ENCODE measurements at places on chromosomes 1 and 21.

- DNase-seq: no peak
Observed at GRCh38 chr1:206047271-206047670, 5.7 kb upstream of the RHEX start.

- no peak for DNase-seq
Observed at GRCh38 chr1:3419415-3420204, 34.9 kb upstream of the ARHGEF16 start.

DNA sequence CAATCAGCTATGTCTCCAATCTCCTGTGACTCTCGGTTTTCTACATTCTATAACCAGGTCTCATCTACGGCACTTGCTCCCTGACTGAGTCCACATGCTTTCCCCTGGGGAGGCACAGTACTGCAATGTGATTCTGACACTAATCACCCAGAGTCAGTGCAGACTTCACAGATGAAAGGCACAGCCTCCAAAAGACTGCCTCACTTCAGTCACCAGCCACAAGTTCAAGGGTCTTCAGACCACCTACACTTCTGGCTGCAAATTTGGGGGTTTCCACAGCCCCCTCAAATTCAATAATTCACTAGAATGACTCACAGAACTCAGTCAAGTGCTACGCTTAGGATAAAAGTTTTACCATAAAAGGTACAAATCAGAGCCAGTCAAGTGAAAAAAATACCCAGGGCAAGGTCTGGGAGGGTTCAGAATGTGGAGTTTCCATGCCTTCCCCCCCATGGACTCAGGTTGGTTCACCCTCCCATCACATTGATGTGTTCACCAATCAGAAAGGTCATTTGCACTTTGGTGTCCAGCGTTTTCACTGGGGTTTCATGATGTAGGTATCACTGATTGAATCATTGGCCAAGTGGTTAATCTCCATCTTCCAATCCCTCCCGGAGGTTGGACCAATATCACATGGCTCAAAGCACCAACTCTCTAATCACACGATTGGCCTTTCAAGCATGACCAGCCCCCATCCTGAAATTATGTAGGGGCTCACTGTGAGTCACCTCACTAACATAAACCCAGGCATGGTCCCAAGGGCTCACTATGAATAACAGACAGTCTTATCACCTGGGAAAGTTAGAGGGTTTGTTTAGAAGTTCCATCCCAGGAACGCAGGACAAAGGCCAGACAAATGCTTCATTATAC, 182.9 kb upstream of the CAMK1G start:
- DNase-seq: no peak

GRCh38 chr1:230104395-230105244, 37.6 kb downstream of the GALNT2 start:
- DNase-seq: peak; percentile 73

DNA sequence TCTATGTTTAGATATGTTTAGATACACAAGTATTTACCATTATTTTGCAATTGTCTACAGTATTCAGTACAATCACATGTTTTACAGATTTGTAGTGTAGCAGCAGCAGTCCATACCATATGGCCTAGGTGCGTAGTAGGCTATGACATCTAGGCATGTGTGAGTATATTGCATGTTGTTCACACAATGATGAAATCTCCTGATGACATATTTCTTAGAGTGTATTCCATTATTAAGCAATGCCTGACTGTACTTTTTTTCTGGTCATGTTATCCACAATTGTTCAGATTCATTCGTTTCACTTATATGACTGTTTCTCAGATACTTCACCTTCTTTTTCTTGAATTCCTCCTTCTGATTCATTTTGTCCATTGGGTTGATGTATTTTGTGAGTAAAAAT, 9.9 kb upstream of the BACE2 start:
- no peak for DNase-seq

DNA sequence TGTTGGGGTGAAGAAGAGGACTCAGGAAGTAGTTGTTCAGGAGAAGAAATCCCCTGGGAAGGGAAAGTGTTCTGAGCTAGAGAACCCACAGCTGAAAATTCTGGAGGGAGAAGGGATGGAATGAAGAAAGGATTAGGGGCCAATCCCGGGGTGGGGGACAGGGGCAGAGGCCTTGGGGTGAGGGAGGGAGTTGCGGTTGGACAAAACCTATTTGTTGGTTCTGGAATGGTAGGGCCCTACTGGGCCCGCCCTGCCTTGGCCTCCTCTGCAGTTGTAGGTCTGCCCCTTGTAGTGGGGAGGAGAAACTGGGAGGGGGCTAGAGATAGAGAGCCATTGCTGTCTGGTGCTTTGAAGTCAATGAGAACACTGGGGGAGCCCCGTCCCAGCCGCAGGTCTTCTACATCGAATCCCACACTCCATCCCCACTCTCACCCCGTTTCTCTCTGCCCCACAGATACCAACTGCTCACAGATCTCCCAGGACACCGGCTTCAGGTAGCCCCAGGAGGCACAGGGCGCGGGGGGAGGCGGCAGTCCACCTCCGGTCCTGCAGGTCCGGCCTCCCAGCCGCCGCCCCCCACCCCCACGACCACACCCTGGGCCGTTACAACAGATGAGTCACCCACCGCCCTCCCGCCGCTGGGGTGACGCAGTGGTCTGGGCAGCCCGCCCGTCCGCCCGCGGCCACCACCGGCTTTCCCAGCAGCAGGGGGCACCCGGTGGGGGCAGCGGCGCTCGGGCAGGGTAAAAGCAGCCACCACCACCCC, 1.1 kb downstream of the TAGLN2 start:
- peak; percentile 84 for DNase-seq

- DNase-seq: no peak
Observed at GRCh38 chr1:10851024-10852013, 54.9 kb upstream of the CASZ1 start.

GRCh38 chr1:200180821-200181220, 153.3 kb downstream of the NR5A2 start:
- DNase-seq: no peak

GRCh38 chr1:228058949-228059633, 23.4 kb upstream of the ARF1 start:
- DNase-seq: no peak

DNA sequence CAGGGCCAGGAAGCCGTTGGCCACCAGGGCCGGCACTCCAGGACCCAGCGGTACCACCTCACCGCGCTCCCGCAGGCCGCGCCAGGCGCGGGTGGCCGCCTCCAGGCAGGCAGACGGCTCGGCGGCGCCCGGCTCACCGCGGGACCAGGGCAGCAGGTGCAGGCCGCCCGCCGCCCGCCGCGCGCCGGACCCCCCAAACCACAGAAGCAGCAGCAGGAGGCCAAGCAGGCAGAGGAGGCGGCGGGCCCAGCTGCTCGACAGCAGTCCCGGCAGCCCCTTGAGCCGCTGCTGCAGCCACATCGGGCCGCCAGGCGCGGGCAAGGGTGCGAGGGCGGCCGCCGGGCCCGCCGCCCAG, 312 bp downstream of the KIAA2013 start:
- no peak for DNase-seq

DNA sequence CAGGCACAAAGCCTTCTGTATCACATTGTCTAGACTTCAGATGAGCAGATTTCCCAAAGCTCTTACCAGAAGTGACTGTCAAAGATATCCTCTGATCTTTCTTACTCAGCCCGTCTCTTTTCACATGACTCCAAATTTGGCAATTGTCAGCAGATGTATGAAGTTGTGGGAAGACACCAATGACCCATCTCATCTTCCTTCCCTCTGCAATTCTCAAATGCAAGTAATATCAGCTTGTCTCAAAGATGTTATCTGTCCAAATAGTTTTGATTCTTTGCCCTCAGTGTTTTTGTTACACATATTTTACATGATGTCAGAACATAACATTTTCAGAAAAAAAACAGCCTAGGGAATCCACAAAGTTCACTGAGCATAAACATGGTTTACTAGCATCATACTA, 45.1 kb upstream of the RGS2 start:
- DNase-seq: no peak

DNA sequence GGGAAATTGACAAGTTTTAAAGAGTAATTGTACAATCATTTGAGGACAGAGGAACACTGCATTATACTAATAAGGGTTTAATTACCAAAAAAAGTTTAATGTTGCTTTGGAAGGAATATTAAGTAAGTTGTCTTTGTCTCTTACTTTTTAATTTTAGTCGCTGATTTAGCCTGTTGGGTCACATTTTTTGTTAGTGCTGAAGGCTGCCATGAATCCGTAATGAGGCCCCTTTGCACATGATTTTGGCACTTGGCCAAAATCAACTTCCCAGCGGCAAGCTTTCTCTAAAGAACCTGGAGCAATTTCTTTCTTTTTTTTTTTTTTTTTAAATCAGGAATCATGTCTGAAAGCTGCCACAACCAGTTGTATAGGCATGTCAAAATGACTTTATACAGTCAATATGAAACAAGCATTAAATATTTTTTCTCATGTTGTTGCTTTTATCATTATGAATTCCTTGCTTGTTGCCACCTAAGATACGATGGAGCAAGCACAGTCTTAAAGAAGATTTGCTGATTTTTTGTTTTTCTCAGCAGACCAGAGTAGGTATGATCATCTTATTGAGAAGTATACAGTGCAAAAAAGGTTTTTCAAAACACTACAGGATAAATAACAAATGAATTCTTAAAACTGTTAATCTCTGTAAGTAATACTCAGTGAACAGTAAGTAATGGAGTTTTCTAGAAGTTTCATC, 690.4 kb downstream of the USP25 start:
- no peak for DNase-seq

- DNase-seq: peak; percentile 34
Observed at GRCh38 chr1:234602334-234603220, 7.4 kb downstream of the IRF2BP2 start.

DNA sequence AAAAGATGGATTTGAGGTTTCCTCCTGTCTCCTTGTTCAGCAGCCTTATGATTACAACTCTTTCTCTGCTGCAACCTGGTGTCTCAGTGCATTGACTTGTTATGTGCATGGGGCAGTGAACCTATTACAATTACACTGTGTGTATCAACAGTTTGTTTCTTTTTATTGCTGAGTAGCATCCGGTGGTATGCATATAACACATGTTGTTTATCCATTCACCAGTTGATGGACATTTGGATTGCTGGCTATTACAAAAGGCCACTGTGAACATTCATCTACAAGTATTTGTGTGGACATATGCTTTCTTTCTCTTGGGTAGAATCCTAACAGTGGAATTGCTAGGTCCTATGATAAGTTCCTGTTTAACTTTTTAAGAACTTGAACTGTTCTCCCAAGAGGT, 65.9 kb downstream of the FMO4 start:
- no peak for DNase-seq

GRCh38 chr1:19164274-19165015, 45.6 kb downstream of the UBR4 start:
- peak; percentile 43 for DNase-seq

DNA sequence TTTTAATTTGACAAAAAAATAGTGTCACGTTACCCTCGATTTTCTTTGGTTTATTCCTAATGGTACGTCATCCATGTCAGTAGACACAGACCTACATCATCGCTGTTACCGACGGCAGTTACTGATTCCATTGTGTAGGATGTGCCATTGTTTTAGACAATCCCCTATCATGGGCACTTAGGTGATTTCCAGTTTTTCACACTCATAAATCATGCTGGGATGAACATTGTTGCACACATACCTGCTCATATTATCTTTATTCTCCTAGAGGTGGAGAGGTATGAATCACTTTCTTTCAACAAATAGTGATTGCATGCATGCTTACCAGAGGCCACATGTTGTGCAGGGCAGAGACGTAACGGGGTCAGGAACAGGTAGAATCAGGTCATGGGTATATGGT, 79.7 kb upstream of the EFHD2 start:
- DNase-seq: no peak

GRCh38 chr1:46653405-46653958, 14.7 kb downstream of the ATPAF1 start:
- no peak for DNase-seq

DNA sequence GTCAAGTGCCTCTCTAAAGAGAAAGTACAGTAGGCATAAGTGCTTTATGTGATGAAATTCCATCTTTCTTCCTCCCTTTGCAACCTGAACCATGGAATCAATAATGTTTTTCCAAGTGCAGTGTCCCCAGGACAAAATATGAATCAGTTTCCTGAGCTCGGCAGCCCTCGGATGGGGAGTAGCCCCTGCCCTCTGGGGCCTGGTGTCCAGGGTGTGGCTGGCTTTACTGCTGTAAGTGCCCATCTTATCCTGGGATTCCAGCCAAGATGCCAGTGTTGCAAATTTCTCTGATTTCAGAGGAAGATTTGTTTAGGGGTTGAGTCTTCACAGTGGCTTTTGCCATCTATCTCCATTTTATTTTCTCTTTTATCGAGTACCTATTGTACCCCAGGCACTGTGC, 40.5 kb upstream of the SRP9 start:
- DNase-seq: no peak

GRCh38 chr1:234833646-234834045, 223.7 kb upstream of the IRF2BP2 start:
- DNase-seq: no peak
